ENCODE measurements at places on chromosomes 3 and 15.

DNA sequence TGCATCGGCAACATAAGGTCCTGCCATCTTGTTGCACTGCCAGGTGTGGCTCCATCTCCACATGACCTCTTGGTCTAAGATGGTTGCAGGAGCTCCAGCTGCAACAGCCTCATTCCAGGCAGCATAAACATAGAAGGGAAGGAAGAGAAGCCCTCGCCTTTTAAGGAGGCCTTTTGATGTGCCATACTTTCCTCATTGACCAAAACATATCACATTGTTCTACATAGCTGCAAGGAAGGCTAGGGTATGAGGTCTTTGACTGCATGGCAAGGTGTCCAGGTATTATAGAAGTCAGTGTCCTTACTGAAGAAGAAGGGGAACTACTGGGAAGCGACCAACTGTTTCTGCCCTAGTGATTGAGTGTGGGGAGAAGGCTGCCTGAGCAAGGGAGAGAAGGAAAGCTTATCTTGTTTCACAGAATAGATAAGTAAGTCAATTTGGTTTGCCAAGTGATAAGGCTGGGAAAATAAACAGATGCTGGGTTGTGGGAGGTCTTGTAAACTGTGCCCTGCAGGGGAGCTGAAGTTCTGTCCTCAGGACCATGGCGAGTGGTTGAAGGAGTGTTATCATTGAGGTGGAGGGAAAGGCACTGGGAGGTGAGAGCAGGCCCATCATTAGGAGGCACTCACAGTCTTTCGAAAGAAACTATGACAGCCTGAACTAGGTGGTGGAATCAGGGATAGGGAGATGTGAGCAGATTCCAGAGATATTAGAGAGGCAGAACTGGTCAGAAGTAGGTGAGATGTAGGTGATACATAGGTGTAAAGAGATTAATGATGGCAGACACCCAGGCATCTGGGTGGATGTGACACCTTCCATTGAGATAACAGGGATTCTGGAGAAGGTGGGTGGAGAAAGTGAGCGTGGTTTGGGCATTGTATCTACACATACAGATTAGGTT, 93.8 kb upstream of the IGF1R start:
- no peak for DNase-seq

- no peak for DNase-seq
Measured at GRCh38 chr15:66934868-66935520, 130.4 kb upstream of the SMAD3 start.

DNA sequence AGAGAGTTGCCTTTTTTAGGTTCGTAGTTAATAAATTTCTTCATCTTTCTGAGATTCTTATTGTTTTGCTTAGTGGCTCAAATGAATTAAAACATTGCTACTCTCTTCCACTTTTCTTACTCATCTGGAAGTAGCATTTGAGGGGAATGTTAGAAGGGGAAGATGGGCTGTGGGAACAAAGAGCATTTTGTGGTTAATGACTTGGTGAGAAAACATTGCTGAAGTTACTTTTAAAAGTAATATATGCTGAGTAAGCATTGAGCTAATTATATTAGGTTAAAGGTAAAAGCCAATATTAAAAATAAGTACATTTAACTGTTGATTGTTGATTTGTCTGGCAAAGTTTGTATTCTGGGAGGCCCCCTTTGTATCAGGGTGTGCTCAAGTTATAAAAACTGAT, 5.7 kb downstream of the MORF4L1 start:
- DNase-seq = no peak

DNA sequence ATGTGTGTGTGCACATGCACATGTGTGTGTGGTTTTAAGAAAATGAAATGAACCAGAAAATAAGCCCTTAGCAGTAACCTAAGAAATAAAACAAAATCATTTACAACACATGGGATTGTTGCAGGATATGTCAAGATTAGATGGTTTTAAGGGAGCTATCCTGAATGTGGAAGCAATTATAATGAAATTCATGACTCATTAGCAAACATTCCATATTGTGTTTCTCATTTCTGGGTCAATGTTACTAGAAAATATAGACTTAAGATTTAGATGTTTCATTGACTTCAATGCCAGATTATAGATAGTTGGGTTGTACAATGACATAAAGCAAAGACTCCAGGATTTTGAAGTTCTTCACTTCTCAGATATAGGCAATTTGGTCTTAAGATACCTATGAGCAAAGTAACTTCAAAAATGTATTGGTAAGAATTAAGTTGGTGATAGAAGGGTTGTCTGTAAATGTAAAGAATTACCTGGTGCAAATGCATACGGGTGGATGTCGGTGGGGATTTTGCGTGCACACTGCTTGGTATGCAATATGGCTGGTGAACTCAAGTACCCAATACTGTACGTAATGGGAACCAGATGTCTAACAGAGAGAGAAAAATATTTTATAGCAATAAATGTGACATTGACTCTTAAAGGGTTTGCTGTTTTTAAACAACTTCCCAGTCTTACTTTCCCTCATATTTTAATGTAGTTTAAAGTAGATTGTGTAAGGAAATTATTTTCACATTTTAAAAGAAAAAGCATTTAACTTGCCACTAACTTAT, 53.9 kb upstream of the NR2F2 start:
- DNase-seq = no peak

All from endothelial cell (in vitro differentiated cells).